DMS 273 treated with DMSO at 0.1 percent for 48 hours (cell line): ENCODE measurements at places on chromosomes 1 and 21.

DNA sequence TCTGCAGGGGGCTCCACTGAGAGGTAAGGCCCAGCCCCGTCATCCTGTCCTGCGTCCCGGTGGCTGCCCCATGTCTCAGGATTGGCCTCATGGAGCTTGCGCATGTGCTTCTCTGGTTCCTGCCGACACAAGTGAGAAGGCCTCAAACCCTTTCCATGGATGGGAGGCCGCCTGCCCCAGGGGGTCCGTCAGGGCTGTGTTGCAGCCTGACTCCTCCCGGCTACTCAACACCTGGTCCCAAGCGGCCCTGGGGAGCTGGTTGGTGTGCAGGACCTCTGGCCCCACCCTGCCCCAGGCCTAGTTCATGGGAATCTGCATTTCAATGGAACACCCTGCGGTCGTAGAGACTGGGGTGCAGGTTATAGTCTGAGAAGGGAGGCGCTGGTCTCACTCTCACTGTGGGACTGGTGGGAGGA, 21.1 kb upstream of the PDE9A start:
- DNase-seq: no peak

GRCh38 chr1:24100945-24101737, 10.8 kb downstream of the MYOM3 start:
- no peak for DNase-seq

DNA sequence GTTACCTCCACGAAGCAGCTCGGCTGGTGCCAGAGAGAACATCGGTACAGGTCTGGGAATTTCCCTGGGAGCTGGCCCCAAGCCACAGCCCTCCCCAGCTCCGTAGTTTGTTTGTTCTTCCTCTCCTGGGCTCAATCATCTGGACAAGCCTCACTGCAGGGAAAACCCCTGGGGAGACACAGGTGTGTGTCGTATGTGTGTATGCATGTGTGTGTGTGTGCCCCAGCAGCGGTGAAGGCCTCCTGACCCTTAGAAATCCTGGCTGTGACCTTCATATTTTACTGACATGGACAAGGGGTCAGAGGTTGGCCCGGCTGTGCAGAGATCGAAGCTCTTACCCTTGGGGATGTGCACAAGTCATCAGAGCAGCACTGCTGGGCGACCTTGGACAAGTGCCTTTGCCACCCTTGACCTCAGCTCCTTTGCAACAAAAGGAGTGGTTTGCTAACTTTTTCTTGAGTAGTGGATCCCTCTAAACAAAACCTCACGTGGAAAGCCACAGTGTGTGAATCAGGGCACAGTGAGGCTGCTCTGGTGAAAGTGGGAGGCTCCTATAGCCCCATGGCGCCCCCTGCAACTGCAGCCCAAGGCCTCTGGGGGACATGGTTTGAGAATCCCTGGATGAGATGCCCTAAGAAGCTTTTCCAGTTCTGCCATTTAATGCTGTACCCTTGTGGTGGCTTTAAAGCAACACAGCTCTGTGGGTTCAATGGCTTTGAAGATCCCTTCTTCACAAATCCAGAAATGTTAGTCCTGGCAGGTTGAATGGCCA, 12.3 kb upstream of the IL22RA1 start:
- no peak for DNase-seq

GRCh38 chr1:47849591-47850261, 147.5 kb downstream of the TRABD2B start:
- DNase-seq: no peak

DNA sequence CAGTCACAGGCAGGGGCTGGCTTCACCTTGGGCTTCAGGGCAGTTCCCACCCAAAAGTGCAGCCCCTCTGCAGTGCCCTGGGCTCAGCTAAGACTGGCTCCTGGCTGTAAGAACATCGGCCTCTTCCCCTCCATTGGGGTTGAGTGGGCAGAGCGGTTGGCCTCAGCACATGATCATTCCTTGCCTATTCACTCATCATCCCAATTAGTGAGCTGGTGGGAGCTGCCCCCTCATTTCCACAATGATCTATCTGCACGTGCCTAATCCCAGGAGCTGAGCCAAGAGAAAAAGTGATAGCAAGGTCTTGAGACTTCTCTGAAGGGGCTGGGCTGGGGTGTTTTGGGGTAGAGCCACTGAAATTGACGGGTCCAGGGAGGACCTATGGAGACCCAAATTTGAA, 133.6 kb downstream of the SYF2 start:
- no peak for DNase-seq

- DNase-seq: no peak
Observed at GRCh38 chr1:225342695-225343094, 85.1 kb downstream of the LBR start.

GRCh38 chr1:197170538-197170937, 24.1 kb upstream of the ASPM start:
- no peak for DNase-seq

DNA sequence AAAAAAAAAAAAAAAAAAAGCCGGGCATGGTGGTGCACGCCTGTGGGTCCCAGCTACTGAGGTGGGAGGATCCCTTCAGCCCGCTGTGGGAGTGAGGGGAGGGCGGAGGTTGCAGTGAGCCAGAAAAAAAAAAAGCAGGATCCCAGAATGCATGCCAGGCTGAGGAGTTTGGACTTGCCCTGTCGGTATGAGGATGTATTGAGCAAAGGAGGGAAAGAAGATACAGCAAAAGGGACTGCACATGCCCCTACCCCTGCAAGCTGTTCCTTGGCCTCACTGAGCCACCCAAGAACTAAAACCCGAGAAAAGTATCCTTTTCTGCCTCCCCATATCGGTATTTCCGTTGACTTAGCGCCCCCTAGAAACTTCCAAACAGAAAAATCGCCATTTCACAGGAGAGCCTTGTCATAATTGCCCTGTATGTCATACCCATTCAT, 1.3 kb upstream of the GPATCH4 start:
- no peak for DNase-seq
